Activated CD8-positive, alpha-beta memory T cell treated with anti-CD3 and anti-CD28 coated beads for 1 hour (primary cell): ENCODE measurements at places on chromosomes 6 and 20.

DNA sequence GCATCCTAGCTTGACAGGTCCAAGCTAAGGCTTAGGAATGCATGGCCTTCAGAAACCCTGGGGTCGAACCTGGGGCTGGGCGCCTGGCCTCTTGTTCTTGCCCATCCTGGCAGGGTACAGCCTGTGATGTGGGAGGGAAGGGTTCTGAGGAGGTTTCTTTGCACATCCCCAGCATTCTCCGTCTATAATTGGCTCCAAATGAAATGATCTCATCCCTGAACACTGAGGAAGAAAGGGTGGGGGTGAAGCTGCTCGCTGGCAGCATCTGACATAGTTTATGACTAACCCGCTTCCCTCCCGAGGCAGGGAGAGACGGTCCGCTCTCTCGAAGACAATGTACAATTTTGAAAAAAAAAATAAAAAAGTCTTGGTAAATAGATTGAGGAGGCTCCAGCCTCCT lies 67.1 kb upstream of the ZNFX1 start:
- DNase-seq = no peak

DNA sequence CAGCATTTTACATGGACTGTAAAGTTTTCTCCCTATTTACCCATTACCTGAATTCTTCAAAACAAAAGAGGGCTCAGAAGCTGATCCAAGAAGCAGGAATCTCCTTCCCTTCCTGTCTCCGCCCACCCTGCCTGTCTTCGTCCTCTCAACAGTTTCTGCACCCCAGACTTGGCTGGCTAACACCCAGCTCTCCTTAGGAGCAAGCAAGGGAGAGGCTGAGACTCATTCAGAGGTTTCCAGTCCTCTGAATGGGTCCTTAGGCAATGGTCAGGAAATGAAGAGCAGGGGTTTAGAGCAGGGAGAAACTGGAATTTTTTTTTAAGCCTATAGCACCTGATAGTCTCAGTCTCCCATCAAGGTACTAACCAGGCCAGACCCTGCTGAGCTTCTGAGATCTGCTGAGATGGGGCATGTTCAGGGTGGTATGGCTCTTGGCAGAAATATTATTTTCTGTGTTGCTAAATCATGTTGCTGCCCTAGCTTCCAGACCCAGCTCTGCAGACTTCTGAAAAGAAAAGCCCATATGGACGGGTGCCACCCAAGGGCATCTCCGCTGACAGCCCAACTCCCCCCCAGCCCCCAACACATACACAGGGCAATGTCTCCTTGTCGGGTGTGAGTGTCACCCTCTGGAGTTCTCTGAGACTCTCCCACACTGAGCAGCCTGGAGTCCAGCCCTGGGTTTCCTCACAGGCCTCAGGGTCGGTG lies 74.6 kb upstream of the CD93 start:
- no peak for DNase-seq

GRCh38 chr20:24363031-24363430 lies 106.4 kb upstream of the SYNDIG1 start:
- no peak for DNase-seq

- DNase-seq = no peak
Observed at GRCh38 chr6:119280668-119281067, 68.9 kb downstream of the MAN1A1 start.

DNA sequence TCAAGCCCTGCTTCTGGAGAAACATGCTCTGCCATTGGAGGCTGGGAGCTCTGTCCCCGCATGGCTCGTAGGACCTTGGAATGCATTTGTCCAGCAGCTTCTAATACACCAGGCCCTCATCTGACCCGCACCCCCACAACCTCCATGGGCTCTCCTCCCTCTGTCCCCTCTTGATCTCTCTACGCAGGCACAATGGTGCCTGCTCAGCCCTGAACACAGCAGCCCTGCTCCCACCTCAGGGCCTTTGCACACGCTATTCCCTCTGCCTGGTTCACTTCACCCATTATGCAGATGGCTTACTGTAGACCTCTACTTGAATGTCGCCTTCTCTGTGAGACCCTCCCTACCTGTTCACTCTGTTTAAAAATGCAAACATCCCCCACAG lies 27.0 kb upstream of the PTGIS start:
- DNase-seq = no peak

GRCh38 chr20:3629893-3630292 lies 33.3 kb downstream of the GFRA4 start:
- DNase-seq = no peak

GRCh38 chr6:15384901-15385300 lies 139.0 kb downstream of the JARID2 start:
- no peak for DNase-seq

- no peak for DNase-seq
Observed at GRCh38 chr6:133959667-133960368, 6.8 kb downstream of the TBPL1 start.

DNA sequence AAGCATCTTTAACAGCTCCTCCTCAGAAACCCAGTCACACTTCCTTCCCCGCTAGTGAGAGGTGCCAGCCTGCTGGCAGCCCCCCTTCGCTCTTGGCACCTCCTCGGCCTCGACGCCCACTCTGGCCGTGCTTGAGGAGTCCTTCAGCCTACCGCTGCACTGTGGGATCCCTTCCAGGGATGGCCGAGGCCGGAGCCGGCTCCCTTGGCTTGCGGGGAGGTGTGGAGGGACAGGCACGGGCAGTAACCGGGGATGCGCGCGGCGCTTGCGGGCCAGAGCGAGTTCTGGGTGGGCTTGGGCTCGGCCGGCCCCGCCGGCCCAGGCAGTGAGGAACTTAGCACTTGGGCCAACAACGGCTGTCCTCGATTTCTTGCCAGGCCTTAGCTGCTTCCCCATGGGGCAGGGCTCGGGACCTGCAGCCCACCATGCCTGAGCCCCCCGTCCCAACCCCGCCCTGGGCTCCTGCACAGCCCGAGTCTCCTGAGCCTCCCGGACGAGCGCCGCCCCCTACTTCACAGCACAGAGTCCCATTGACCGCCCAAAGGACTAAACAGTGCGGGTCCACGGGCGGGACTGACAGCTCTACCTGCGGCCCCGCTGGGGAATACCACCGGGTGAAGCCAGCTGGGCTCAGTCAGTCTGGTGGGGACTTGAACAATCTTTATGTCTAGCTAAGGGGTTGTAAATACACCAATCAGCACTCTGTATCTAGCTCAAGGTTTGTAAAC lies 51.6 kb downstream of the RIOK1 start:
- no peak for DNase-seq

DNA sequence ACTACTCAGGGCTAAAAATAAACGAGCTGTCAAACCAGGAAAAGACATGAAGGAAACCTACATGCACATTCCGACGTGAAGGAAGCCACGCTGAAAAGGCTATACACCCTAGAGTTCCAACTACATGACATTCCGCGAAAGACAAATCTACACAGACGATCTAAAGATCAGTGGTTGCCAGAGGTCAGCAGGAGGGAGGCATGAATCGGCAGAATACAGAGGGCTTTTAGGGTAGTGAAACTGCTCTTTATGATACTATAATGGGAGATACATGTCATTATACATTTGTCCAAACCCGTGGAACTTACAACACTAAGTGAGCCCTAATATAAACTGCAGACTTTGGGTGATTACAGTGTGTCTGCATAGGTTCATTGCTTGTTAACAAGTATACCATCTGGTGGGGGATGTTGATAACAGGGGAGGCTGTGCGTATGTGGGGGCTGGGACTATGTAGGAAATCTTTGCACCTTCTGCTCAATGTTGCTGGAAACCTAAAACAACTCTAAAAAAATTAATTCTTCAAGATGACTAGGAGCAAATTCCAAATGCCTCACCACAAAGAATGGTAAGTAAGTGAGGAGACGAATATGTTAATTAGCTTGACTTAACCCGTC lies 132.2 kb upstream of the CDH4 start:
- no peak for DNase-seq

DNA sequence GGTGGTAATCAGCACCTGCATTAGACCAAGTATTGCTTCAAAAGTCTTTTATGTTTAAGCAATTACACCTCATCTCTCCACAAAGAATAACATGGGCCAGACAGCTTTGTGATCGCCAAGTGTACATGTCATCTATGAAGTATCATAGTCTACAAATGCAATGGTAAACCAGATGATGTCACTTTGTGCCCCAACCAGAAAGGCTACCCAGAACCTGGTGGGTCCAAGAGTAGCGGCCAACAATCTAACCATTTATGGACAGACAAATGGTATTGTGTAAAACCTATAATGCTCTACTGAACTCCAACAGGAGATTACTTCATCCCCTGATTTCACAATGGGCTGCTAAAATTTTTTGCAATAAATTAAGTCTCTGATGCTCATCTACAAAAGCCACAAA lies 295.9 kb downstream of the GMDS start:
- no peak for DNase-seq
